ENCODE measurements at places on chromosomes 16 and 17.

DNA sequence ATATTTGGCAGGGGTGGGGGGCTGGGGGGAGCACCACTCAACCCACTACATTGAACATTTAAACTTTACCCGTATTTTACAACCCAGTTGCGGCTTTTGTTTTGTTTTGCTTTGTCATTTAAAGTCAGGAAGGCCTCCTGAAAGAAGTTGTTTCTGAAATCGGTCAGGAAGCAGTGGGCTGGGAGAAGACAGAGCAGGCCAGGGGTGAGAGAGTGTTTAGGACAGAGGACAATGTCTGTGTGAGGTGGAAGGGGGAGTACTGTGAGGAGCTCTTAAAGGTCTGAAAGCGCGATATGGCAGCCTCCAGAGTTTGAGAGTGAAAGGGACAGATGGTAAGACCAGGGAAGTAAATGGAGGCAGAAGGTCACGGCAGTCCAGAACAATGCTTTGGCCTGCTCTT is 6.1 kb upstream of the WFIKKN2 start:
- DNase-seq = no peak

- no peak for DNase-seq
Measured at GRCh38 chr16:49700251-49701064, 155.5 kb downstream of the ZNF423 start.

DNA sequence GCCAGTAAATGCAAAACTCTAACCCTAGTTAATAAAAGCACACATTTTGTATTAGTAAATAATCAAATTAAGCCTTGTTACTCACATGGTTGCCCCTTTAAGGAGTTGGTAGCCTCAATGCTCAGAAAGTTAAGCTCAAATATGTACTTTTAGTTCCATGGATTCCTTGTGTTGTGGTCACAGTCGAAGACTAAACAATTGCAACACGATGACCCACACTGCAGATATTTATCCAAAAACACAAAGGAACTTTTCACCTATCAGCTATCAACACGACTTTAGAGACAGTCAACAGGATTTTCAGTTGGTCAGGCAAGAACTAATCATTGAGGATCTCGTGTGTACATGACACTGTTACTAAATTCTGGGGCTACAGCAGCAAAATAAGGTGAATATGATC is 47.4 kb upstream of the NUDT7 start:
- no peak for DNase-seq

DNA sequence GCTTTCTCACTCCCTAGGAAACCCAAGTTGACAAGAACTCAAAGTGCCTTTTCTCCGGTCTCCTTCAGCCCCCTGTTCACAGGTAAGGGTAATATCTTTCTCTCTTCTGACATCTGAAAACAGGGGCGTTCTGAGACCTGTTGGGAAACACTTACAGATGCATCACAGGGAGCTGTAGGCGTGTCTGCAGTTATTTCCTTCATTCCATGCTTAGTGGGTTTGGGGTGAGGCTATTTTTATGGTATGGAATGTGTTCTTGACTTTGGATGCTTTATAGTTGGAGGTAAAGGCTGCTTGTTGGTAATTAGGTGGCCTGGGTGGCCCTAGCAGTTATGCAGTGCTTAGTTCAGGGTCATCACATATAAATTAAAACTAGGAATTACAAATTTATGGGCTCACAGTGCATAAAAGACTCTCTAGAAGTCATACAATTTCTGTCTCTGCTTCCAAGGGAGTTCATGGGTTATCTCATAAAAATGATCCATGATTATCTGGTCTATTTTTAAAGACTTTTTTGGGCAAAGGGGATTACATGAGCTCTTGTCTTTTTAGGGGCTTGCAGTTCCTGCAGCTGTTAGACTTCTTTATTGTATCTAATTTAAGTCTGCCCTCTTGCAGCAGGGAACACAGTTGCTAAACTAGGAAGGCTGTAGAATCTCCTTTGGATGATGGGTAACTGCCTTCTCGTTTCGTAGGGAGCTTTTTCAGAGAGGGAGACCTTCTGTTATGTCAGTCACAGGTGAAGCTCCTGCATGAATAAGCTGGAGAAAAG is 10.2 kb downstream of the SOCS7 start:
- DNase-seq = no peak

DNA sequence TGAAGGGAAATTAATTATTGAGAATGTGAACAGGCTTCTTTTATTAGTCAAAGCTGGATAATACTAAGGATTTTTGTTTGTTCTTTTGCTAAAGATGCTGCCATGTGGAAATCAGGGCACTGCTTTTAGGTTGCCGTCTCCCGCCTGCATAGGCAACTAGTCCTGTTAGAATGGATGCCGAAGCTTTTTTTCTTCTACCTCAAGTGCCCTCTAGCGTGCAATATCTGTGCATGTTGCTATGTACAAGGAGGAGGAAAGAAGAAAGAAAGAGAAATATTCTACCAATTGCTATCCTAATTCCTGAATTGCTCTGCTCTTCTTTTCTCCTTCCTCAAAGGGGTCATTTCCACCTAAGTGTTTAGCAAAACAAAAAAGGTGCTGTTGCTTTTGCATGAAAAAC is 5.2 kb upstream of the CDH8 start:
- DNase-seq = no peak

DNA sequence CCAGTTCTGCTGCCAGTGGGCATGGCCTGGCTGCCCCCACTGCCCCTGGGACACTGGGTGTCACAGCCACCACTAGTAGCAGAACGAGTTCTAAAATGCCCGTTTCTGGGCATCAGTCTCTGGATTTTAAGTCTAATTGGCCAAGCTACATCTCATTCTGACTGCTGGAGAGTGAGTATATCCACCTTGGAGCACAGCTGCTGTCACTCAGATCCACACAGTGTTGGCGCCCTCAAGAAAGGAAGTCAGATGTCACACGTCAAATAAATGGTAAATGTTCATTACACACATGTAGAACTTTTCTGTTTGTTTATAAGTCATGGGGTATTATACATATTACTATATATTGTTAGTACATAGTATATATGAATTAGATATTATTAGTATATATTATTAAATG is 19.4 kb downstream of the GNGT2 start:
- no peak for DNase-seq

GRCh38 chr17:49545007-49545660 is 30.5 kb upstream of the NXPH3 start:
- no peak for DNase-seq

DNA sequence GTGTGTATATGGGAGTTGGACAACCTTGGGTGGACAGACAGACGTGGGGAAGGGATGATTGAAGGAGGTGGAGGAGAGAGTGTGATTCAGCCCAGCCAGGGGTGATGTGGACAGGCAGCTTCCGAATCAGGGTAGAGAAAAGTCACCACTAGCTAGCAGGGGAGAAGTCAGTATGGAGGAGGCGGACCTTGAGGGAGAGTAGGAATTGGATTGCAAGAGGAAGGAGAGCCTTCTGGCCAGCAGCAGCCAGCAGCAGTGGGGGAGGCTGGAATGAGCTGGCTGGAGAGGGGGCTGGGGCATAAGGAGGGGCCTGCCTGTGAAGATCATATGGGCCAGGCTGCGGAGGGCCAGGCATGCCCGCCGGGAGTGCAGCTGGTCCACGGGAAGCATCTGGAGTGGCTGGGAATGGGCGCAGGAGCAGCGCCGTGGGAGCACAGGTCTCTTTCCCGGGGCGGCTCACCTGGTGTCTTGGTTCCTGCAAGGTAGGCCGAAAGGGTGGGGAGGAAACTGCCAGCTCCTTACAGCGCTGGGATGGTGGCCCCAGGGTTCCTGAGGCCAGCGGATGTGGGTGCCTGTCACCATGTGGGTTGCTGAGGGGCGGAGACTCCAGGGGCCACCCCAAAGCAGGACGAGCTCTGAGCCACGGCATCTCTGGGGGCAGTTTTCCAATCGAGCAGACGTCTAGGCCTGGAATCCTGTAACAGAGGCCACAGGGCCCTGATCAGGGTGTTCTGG is 235.3 kb downstream of the SEC14L1 start:
- peak; percentile 83 for DNase-seq

GRCh38 chr17:80881306-80881705 is 110.3 kb upstream of the CHMP6 start:
- no peak for DNase-seq

- no peak for DNase-seq
Measured at GRCh38 chr17:57518587-57519581, 226.2 kb downstream of the CCDC182 start.

GRCh38 chr17:17849147-17849820 is 12.5 kb upstream of the SREBF1 start:
- peak; percentile 85 for DNase-seq

- no peak for DNase-seq
Measured at GRCh38 chr16:70610273-70611223, 35.8 kb upstream of the IL34 start.

GRCh38 chr17:60077672-60078519 is 825 bp downstream of the HEATR6 start:
- DNase-seq = no peak

- no peak for DNase-seq
Measured at GRCh38 chr17:13522749-13523148, 79.0 kb downstream of the HS3ST3A1 start.
